ENCODE measurements at places on chromosomes 2 and 18.
A peak's percentile ranks its signal among the peaks of the same experiment; 100 is the strongest.

GRCh38 chr2:239991689-239992314 lies 33.3 kb downstream of the NDUFA10 start:
- no peaks in the 10 kb centered on the region for H3K4me1 ChIP-seq
- H3K4me3 ChIP-seq = no peak overlapping the region
- H3K27me3 ChIP-seq = no peaks in the 10 kb centered on the region

- H3K27ac ChIP-seq = peak overlapping the region; percentile 31
- no peaks in the 10 kb centered on the region for H3K27me3 ChIP-seq
- peaks cover 24% of the 10 kb centered on the region for H3K36me3 ChIP-seq
- no peak for DNase-seq
- no peak overlapping the region for H3K4me3 ChIP-seq
- peaks cover 17% of the 10 kb centered on the region for H3K4me1 ChIP-seq
These were observed 35.2 kb downstream of the CENPO start for GRCh38 chr2:24828238-24828996.

GRCh38 chr2:68766376-68766845 lies 31.8 kb downstream of the ARHGAP25 start:
- H3K36me3 ChIP-seq = peaks cover 41% of the 10 kb centered on the region
- peaks cover 97% of the 10 kb centered on the region for H3K4me1 ChIP-seq
- DNase-seq = peak; percentile 81
- peak overlapping the region; percentile 76 for H3K4me3 ChIP-seq
- H3K27me3 ChIP-seq = no peaks in the 10 kb centered on the region
- peak overlapping the region; percentile 99 for H3K27ac ChIP-seq

GRCh38 chr18:34807106-34807796 lies 97.2 kb downstream of the DTNA start:
- H3K27me3 ChIP-seq = peaks cover 5% of the 10 kb centered on the region
- no peaks in the 10 kb centered on the region for H3K4me1 ChIP-seq
- H3K36me3 ChIP-seq = no peaks in the 10 kb centered on the region
- H3K27ac ChIP-seq = no peak overlapping the region

DNA sequence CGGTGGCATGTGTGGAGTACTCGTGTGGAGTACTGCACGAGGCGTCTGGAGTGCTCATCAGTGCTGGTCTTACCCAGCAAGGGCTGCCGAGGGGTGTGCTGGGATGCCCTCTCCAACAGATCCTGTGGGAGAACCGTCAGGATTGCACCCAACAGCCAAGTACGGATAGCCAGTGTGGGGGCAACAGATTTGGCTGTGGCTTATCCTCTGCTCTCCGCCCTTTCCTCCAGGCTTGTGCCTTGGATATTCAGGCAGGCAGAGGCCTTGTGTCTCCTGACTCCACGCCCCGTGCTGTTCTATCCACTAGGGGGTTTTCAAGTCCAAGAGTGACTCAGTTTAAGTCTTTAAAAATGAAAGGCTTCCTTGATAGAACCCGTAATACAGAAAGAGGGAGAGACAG lies 321.0 kb upstream of the HS6ST1 start:
- no peaks in the 10 kb centered on the region for H3K4me1 ChIP-seq
- no peak overlapping the region for H3K27ac ChIP-seq
- H3K27me3 ChIP-seq = peaks cover 5% of the 10 kb centered on the region
- no peak for DNase-seq
- no peak overlapping the region for H3K4me3 ChIP-seq

DNA sequence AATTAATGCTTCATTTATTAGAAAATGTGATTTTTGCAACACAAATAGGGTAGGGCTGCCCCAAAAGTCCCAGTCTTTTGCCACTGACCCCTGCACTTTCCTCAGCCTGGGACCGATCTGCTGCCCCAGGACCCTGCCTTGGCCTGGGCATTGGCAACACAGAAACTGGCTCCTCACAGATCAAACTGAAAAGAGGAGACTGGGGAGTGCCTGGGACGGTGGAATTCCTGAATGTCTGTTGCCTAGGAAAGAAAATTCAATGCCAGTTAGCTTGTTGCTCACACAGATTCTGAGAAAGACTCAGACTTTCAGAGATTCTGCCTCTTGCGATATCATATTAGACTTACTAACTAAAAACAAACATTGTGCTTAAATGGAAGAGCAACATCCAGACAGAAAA lies 211.2 kb downstream of the VAPA start:
- no peaks in the 10 kb centered on the region for H3K36me3 ChIP-seq
- peaks cover 8% of the 10 kb centered on the region for H3K27me3 ChIP-seq
- H3K4me1 ChIP-seq = peaks cover 3% of the 10 kb centered on the region
- no peak overlapping the region for H3K27ac ChIP-seq
- H3K4me3 ChIP-seq = no peak overlapping the region

- peaks cover 40% of the 10 kb centered on the region for H3K27me3 ChIP-seq
- H3K27ac ChIP-seq = no peak overlapping the region
- no peak for DNase-seq
- H3K36me3 ChIP-seq = no peaks in the 10 kb centered on the region
- no peak overlapping the region for H3K4me3 ChIP-seq
- no peaks in the 10 kb centered on the region for H3K4me1 ChIP-seq
These were observed 345.7 kb downstream of the MTX2 start for GRCh38 chr2:176614930-176615329.

- H3K27ac ChIP-seq = no peak overlapping the region
- no peaks in the 10 kb centered on the region for H3K27me3 ChIP-seq
- H3K4me3 ChIP-seq = no peak overlapping the region
- peaks cover 36% of the 10 kb centered on the region for H3K36me3 ChIP-seq
These were observed 18.5 kb downstream of the REL start for GRCh38 chr2:60899892-60900249.

DNA sequence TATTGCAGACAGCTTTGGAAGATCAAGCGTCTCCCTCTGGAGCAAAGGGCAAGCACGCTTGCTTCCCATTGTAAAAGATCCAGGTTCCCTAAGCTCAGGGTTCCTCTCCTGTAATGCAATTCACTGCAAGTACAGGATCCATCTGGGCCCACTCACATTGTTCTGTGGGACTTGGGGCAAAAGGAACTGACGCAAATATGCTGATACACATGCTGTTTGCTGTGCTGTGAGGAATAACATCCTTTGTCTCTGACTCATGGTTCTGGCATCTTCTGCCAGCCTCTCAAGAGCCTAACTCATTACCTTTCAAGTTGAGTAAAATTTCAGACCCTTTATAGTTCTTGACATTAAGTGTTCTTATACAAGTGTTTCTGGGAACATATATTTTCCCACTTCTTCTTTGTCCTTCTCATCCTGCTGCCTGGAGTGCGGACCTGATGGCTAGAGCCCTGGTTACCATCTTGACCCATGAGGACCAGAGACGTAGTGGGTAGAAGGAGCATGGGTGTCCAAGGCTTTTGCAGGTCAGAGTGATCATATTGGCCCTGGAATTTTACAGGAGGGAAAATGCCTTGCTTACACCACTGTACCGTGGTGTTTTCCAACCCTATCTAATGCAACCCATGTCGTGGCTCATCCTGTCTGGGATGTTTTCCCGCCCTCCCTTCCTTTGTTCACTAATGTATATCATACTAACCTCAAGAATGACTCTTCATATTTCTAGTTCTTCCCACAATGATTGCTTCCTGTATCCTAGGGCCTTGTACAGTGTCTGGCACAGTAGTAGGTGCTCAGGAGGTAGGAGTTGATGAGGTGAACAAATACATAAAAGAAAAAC lies 145.7 kb upstream of the GLI2 start:
- no peak for DNase-seq
- peaks cover 37% of the 10 kb centered on the region for H3K27me3 ChIP-seq
- peaks cover 2% of the 10 kb centered on the region for H3K4me1 ChIP-seq
- no peaks in the 10 kb centered on the region for H3K36me3 ChIP-seq
- no peak overlapping the region for H3K27ac ChIP-seq

- no peaks in the 10 kb centered on the region for H3K4me1 ChIP-seq
- no peak for DNase-seq
- H3K27ac ChIP-seq = no peak overlapping the region
- no peaks in the 10 kb centered on the region for H3K27me3 ChIP-seq
- H3K36me3 ChIP-seq = no peaks in the 10 kb centered on the region
These were observed 15.0 kb downstream of the CDH20 start for GRCh38 chr18:61348230-61348629.

GRCh38 chr2:128447538-128447995 lies 128.9 kb upstream of the HS6ST1 start:
- H3K27me3 ChIP-seq = no peaks in the 10 kb centered on the region
- H3K4me3 ChIP-seq = no peak overlapping the region
- H3K4me1 ChIP-seq = no peaks in the 10 kb centered on the region
- no peaks in the 10 kb centered on the region for H3K36me3 ChIP-seq
- no peak for DNase-seq

DNA sequence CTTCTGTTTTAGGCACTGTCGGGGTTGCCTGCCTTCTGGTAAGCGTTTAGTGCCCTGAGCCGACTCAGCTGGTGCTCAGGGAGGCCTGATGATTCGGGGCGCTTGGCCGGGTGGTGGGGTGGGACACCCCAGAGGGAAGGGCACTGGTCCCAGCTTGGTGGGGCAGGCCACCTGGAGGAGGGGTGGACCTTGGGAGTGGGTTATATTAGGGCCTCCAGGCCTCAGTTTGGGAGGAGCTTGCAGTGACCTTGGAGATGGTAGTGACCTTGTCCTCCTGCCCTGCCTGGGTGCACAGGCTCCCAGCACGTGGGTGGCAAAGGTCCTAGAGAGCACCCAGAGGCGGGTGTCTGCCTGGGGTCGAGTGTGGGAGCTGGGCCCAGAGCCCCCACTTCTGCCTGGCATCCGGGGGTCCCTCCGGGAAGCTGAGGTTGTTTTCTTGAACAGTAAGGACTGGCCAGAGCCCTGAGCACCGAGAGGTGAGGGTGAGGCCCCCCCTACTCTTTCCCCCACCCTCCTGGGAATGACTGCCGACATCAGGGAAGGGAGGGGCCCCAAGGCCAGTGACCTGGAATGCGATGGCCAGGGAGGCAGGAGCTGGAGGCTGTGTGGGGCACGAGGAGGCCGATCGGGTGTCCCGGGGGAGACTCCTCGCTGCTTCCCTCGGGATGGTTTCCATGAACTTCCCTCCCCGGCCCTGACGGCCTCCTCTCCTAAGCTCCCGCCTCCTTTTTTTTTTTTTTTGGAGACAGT lies 61.3 kb downstream of the HPCAL1 start:
- H3K27ac ChIP-seq = no peak overlapping the region
- H3K27me3 ChIP-seq = no peaks in the 10 kb centered on the region
- peaks cover 4% of the 10 kb centered on the region for H3K4me1 ChIP-seq
- no peaks in the 10 kb centered on the region for H3K36me3 ChIP-seq
- DNase-seq = no peak
